ENCODE measurements at places on chromosomes 4 and X.

GRCh38 chrX:40266490-40267333 is 169.0 kb upstream of the BCOR start:
- no peaks in the 10 kb centered on the region for H3K4me1 ChIP-seq
- no peaks in the 10 kb centered on the region for H3K27me3 ChIP-seq
- DNase-seq, result peak; percentile 49
- peak overlapping the region; percentile 76 for H3K4me3 ChIP-seq
- no peaks in the 10 kb centered on the region for H3K36me3 ChIP-seq

DNA sequence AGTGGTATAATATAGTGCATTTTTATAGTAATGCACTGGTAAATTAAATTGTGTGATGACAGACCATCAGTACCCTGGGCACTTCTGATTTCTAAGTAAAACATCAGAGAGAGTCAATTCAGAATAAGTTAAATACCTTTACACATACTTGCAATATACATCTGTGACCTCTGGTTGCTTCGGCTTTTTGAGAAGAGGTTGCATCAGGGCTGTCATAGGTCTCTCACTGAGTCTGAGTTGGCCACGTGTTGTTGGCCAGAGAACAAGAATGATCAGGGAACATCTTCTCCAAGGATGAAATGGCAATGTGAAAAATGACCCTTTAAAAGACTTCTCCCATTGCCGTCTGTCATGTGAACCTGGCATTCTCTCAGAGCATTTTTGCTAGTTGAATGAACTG is 36.9 kb upstream of the PUDP start:
- H3K36me3 ChIP-seq, result no peaks in the 10 kb centered on the region
- H3K27ac ChIP-seq, result no peak overlapping the region

GRCh38 chrX:153244767-153245166 is 65.7 kb downstream of the MAGEA1 start:
- no peak overlapping the region for H3K27ac ChIP-seq
- DNase-seq, result no peak
- no peak overlapping the region for H3K4me3 ChIP-seq
- no peaks in the 10 kb centered on the region for H3K36me3 ChIP-seq

DNA sequence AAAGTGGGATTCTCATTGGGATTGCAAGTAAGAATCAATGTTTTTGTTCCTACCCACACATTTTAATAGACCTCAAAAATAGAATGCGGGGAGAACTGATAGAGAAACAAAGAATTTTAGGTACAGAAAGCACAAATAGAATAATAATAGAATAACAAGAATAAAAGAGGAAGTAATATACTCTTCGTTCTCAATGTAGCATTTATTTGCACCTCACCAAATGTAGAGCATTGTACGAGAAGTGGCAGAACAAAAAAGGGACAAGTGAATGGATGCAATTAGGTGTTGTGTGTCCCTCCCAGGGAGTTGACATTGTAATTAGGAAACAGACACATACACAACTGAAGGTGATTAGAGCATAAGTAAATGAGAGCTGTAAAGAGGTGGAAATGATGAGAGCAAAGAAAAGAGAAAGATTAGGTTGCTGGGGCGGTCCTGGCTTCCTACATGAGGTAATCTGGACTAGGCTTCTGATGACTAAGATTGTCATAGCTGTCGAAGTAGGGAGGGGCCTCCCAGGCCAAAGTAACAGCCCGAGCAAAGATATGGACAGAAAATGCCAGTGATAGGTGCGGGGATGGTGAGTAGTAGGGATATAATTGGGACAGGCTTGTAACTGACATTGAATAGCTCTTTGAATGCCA is 10.4 kb downstream of the RAB9A start:
- no peaks in the 10 kb centered on the region for H3K4me1 ChIP-seq
- no peaks in the 10 kb centered on the region for H3K27me3 ChIP-seq
- DNase-seq, result no peak
- H3K4me3 ChIP-seq, result no peak overlapping the region

GRCh38 chrX:819684-820083 is 189.1 kb downstream of the SHOX start:
- no peaks in the 10 kb centered on the region for H3K27me3 ChIP-seq
- H3K36me3 ChIP-seq, result no peaks in the 10 kb centered on the region
- H3K27ac ChIP-seq, result no peak overlapping the region

- no peaks in the 10 kb centered on the region for H3K27me3 ChIP-seq
- no peak overlapping the region for H3K4me3 ChIP-seq
- no peak overlapping the region for H3K27ac ChIP-seq
- H3K36me3 ChIP-seq, result no peaks in the 10 kb centered on the region
- DNase-seq, result no peak
These were observed 34.5 kb upstream of the UCP1 start for GRCh38 chr4:140603286-140603685.

DNA sequence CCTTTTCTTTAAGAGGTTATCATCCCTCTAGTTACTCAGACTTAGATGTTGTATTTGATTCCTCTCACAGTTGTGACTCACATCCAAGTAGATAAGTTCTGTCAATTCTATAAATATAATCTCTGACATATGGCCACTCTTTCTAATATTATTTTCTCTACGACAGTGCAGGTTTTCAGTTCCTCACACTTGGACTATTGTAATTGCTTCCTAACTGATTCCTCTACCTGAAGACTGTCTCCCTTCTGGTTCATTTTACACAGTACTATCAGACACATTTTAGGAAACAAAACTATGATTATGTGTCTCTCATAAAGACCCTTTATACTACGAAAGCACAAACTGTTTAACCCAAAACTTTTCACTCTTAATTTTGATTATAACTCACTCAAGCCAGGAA is 31.3 kb upstream of the GNRHR start:
- H3K27ac ChIP-seq, result no peak overlapping the region
- no peak overlapping the region for H3K4me3 ChIP-seq
- H3K36me3 ChIP-seq, result no peaks in the 10 kb centered on the region
- H3K27me3 ChIP-seq, result no peaks in the 10 kb centered on the region
- no peaks in the 10 kb centered on the region for H3K4me1 ChIP-seq

DNA sequence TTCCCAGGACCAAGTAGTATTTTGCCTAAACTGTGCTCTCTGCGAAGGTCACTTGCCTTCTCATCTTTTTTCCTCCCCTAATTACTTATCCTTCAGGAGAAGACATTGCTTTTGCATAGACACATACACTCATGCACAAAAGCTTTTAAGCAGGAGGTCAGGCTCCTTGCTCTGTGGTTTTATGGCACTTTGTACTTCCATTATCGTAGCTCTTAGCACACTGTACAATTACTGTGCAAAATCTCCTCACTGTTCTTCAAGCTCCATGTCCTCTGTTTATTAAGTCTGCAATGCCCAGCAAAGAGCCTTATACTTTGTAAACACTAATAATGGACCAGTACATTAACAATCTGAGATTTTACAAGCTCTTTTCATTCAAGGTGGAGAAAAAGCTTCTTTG is 188.4 kb upstream of the GNPDA2 start:
- no peaks in the 10 kb centered on the region for H3K4me1 ChIP-seq
- no peaks in the 10 kb centered on the region for H3K36me3 ChIP-seq
- no peak overlapping the region for H3K27ac ChIP-seq
- no peaks in the 10 kb centered on the region for H3K27me3 ChIP-seq

DNA sequence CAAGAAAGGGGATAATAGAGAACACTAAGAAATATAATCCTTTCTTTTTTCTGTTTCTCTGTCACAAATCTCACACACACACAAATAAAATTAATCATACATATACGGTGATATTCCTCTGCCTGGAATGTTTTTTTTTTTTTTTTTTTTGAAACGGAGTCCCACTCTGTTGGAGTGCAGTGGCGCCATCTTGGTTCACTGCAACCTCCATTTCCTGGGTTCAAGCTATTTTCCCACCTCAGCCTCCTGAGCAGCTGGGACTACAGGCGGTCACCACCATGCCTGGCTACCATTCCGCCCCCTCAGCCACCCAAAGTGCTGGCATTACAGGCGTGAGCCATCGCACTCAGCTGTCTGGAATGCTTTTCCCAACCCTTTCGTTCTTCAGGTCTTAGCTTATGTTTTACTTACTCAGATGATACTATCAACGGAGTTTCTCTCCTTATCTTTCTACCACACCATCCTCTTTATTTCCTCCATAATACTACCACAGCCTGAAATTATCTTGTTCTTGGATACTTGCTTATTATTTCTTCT is 69.3 kb downstream of the ANKRD17 start:
- H3K4me1 ChIP-seq, result no peaks in the 10 kb centered on the region
- H3K27ac ChIP-seq, result no peak overlapping the region
- H3K27me3 ChIP-seq, result no peaks in the 10 kb centered on the region
- no peaks in the 10 kb centered on the region for H3K36me3 ChIP-seq
- no peak for DNase-seq

DNA sequence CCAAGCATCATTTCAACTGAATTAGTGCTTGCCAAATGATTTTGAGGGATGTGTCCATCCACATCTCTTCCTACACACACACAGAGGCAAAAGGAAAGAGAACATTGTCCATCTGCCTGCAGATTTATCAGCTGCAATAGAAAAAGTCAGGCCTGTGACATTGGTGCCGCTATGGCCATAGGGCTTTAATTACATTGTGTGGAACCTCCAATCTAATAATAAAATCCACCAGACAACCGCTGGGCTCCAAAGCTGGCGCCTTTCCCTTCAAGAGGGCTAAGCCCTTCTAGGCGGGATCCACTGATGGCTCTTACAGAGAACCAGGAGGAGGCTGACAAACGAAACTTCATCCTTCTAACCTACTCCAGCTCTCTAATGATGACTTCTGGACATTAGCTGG is 60.6 kb downstream of the PHOX2B start:
- no peaks in the 10 kb centered on the region for H3K27me3 ChIP-seq
- H3K4me1 ChIP-seq, result no peaks in the 10 kb centered on the region
- no peaks in the 10 kb centered on the region for H3K36me3 ChIP-seq

- no peak overlapping the region for H3K4me3 ChIP-seq
- H3K36me3 ChIP-seq, result no peaks in the 10 kb centered on the region
- no peaks in the 10 kb centered on the region for H3K27me3 ChIP-seq
- DNase-seq, result no peak
- no peak overlapping the region for H3K27ac ChIP-seq
- no peaks in the 10 kb centered on the region for H3K4me1 ChIP-seq
These were observed 345.1 kb upstream of the TACR3 start for GRCh38 chr4:104064646-104065577.

All from T-cell (primary cell).